Uterus (tissue), 4 donors: ENCODE measurements at places on chromosomes 3 and 15.

DNA sequence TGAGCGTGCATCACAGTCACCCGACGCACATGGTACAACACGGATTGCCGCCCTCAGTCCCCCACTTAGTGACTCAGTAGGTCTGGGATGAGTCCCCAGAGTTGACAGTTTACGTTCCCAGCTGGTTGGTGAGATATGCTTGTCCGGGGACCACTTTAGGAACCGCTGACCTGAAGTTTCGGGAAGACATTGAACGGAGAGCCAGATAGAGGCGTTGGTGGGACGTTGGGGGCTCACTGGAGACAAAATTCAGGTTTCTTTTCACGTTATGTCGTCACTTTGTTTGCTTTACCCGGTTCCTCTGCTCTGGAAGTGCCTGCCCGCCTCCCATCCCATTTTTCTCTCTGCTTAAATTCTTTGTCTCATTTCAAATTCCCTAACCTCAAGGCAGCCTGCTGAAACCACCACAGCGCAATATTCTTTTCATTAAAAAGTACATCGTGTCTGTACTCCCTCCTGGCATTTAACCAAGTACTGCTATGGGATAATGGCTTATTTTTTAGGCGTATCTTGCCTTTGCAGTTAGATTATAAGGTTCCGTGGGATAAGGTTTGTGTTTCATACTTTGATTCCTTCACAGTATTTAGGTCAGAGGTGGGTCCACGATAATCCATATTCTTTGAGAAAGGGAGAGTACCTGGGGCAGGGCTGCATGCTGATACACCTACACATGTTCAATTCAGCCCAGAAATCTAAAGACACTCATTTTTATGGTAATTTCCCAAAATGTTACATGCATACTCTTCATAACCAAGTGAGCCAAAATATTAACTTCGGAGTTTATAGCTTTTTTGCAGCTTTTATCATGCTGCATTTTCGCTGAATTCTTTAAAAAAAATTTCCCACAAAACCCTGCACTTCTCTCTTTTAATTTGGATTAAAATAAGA is 921 bp downstream of the LMLN start:
- no peak for DNase-seq

DNA sequence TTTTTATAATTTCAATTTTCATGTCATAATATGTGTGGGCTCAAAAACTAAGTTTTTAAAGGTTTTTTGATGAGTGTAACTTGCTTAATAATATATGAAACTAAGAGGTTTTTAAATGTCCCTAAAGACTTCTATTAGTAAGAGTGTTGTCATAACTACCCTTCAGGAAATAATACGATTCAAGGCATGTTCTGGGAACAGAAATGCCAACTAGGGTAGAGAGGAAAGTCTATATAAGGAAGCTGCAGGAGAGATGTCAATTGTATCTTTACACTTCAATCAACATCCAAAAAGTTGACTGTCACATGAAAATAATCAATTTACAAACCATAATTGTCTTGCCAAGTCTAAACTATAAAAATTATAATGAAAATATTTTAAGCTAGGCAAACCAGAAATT is 76.3 kb downstream of the SMARCC1 start:
- no peak for DNase-seq

- DNase-seq, result no peak
Measured at GRCh38 chr3:99576904-99577559, 61.4 kb upstream of the COL8A1 start.

GRCh38 chr3:32126305-32127015 is 20.0 kb downstream of the GPD1L start:
- DNase-seq, result no peak

DNA sequence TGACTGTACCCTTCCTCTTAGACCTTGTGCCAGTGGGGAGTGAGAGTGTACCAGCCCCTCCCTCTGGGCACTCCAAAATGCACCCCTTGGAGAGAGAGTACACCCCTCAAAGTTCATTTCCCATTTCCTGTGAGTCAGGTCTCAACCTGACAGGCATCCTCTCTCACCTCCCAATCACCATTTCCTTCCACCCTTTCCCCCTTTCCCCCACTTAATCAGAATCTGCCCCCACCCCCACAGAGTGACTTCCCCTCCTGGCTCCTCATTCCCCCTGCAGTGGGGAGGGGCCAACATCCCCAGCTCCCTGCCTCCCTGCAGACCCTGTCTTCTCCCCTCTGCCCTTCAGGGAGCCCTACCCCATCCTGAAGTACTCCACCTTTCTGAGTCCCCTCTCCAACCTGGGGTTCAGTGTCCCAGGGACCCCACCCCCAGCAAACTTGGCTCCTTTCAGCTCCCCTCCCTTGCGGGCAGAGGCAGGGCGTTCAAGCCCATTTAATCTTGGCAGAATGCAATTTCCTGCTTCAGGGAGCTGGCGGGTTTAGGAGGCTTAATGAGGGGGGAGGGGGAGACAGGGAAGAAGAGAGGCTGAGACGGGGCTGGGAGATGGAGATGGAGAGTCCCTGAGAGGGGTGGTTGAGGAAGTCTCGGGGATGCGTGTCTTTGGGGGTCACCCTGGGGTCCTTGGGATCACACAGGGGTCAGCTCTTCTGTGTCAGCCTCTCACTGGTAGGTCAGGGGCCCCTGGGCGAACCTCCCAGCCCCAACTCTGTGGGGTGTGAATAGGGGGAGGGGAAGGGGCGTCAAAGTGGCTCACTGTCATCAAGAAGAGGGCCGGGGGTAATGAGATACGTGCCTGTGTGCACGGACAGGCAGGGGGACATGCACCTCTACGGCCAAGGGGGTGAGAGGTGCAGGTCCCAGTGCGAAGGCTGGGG is 16.6 kb upstream of the SEMA3F start:
- DNase-seq, result no peak

GRCh38 chr3:81666502-81667121 is 94.8 kb downstream of the GBE1 start:
- DNase-seq, result no peak

GRCh38 chr3:105367063-105367405 is 325 bp downstream of the ALCAM start:
- no peak for DNase-seq

- DNase-seq, result no peak
Measured at GRCh38 chr3:150035910-150036612, 65.4 kb upstream of the PFN2 start.
